T follicular helper cell (primary cell): ENCODE measurements at places on chromosomes 5 and 9.

DNA sequence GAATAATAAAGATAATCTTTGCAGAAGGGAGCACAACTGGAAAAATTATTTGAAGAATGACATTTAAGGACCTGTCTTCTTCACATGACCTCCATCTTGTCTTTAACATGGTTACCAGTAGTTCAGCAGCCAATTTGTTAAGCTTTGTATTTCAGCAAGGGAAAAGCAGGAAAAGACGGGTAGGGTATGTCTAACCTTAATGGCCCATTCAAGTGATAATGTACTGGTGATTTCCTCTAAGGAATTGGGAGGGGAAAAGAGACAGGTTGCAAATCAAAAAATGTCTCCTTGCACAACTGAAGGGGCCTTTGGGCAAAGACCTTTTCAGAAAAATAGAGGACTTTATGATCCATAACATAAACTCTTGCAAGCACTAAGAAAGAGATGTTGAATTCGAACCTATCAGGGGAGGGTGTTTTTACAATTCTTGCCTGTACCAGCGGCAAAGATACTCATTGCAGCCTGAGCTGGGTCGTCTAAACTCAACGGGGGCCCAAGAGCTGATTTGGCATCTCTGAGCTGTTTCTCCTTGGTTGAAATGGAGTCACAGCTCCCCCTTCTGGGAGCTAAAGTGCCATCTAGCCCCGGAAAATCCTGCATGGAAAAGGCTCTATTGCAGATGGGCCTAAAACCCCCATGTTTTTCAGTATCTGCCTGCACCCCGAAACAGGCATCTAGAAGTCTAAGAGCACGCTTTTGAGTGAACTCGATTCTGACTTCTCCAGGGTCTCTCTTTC, 3.8 kb downstream of the BRINP1 start:
- no peak for DNase-seq

- peak; percentile 14 for DNase-seq
Measured at GRCh38 chr9:124040935-124041816, 29.6 kb downstream of the LHX2 start.

DNA sequence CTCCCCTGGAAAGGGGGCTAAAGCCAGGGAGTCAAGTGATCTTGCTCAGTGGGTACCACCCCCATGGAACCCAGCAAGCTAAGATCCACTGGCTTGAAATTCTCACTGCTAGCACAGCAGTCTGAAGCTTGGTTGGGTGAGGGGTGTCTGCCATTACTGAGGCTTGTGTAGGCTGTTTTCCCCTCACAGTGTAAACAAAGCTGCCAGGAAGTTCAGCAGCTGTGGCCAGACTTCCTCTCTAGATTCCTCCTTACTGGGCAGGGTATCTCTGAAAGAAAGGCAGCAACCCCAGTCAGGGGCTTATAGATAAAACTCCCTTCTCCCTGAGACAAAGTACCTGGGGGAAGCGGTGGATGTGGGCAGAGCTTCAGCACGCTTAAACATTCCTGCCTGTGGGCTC, 17.1 kb upstream of the EPB41L4A start:
- no peak for DNase-seq

DNA sequence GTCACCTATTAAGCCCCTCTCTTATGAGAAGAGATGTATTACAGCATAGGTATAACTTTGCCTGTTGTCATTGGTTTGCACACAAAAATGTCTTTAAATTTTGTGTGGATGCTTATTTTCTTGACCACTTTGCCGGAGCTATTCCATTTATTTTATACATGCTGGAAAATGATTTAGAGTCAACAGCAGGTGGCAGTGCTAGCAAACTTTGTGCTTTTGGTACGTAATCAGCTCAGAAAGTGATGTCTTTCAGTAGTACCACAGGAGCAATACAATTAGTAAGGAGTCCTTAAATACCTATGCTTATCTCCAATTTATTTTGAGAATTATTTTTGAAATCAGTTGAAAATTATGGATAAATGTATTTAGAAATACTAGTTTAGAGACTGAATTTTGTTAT, 19.8 kb upstream of the NUDT12 start:
- DNase-seq, result no peak

DNA sequence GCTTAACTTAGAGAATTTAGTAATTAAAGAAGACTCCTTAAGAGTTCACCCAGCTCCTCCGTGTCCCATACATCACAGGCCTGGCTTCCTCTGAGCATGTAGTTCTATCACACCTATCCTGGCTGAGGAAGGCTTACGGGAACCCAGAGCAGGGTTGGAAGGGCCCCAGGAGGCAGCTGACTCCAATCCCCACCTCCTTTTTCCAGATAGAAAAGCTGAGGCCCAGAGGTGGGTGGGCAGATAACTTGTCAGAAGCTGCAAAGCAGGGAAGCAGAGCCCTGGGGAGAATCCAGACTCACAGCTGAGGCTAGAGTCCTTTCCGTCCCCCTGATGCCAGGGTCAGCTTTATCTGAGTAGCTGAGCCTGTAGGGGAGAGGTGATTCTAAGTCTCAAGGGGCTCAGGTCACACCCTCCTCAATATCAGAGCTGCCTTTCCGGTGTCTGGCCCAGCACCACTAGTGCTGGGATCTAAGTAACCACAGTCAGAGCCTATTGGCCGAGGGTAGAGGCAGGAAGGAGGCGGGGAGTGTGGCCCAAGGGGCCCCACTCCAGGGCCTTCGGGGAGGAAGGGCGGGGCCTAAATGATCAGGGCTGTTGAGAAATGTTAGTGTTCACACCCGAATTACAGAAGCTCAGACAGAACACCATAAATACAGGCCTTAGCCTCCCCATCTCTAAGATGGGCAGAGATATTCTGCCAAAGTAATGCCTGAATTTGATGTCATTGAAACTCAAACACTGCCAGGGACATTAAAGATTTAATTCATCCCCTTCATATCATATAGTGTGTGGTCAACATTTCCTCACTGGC, 9.9 kb downstream of the CCDC69 start:
- peak; percentile 71 for DNase-seq

DNA sequence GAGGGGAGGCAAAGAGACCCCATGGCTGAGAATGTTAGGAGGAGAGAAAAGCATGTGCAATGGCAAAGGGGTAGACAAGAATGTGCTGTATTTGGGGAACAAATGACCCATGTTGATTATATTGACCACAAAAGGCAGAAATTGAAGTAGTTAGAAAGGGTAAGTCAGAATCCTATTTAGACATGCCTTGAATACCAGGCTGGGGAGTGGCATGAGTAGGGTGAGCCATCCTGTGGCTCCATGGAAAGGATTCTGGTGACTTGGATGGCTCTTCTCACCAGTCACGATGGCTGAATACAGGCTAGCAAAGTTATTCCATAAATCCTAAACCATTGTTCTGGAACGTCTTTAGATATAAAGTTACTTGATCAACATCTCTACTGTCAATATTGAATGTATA, 73.4 kb upstream of the MEF2C start:
- no peak for DNase-seq

- DNase-seq, result no peak
Measured at GRCh38 chr5:108661024-108661423, 86.7 kb upstream of the FER start.

- no peak for DNase-seq
Measured at GRCh38 chr9:136395020-136395340, 5.0 kb downstream of the SNAPC4 start.

GRCh38 chr5:43115968-43116367, 4.7 kb upstream of the ZNF131 start:
- no peak for DNase-seq

- DNase-seq, result no peak
Measured at GRCh38 chr5:36491856-36492255, 114.5 kb upstream of the SLC1A3 start.
